ENCODE measurements at places on chromosomes 11 and 22. TPM values are rescaled to one million over a fixed set of nuclear protein-coding genes. Genes with fewer than 3 reads are reported as not detected.

GRCh38 chr11:122843281-122844141 lies 5.2 kb downstream of the CRTAM start:
- no peaks in the 10 kb centered on the region for H3K4me1 ChIP-seq
- DNase-seq = no peak
- H3K27me3 ChIP-seq = no peaks in the 10 kb centered on the region
- H3K36me3 ChIP-seq = no peaks in the 10 kb centered on the region
- no peak overlapping the region for H3K4me3 ChIP-seq

DNA sequence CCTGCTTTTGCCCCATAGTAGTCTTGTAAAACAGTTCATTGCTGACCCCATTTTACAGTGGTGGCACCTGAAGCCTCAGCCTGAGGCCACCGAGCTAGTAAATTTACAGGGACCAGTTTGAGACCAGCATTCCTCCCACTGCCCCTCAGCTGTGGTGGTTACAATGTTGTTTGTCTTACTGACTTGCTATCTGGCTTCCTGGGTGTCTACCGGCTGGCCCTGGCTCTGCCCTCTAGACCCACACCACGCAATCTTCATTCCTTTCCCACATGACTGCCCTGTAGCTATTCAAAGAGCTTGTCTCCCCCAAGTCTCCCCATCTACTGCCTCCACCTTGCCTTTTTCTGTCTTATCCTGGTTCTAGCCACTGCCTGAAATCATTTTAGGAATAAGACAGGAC lies 20.8 kb downstream of the PIK3IP1 start:
- H3K36me3 ChIP-seq = peaks cover 70% of the 10 kb centered on the region
- DNase-seq = no peak
- H3K27ac ChIP-seq = peak overlapping the region; percentile 61

- H3K27me3 ChIP-seq = no peaks in the 10 kb centered on the region
- peaks cover 5% of the 10 kb centered on the region for H3K36me3 ChIP-seq
- peaks cover 99% of the 10 kb centered on the region for H3K4me1 ChIP-seq
- peak overlapping the region; percentile 93 for H3K27ac ChIP-seq
- DNase-seq = peak; percentile 77
- H3K4me3 ChIP-seq = no peak overlapping the region
These were observed 15.4 kb downstream of the EHD1 start for GRCh38 chr11:64862987-64863390.

Gene SLC39A13
- total RNA-seq = 33.5 TPM

DNA sequence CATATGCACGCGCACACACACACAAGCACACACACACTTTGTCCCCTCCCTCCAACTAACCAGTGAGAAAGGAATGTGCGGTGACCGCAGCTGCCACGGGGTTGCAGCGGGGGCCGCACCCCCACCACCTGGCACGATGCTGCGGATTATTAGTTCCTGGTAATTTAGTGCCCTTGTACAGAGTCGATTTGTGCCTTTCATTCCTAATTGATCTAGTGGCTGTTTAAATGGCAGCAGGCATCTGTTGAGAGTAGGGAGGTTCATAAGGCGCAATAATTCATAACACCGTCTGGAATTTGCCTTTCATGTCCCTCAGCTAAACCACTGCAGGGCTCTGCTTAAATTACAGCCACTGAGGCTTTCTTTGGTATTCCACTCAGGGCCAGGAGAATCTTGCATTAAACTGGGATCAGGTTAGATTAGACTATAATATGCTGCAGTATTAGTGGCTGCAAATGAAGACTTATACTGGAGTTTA lies 113.7 kb downstream of the FEZ1 start:
- no peaks in the 10 kb centered on the region for H3K4me1 ChIP-seq
- H3K27ac ChIP-seq = no peak overlapping the region
- DNase-seq = peak; percentile 1
- H3K36me3 ChIP-seq = no peaks in the 10 kb centered on the region
- H3K4me3 ChIP-seq = no peak overlapping the region

DNA sequence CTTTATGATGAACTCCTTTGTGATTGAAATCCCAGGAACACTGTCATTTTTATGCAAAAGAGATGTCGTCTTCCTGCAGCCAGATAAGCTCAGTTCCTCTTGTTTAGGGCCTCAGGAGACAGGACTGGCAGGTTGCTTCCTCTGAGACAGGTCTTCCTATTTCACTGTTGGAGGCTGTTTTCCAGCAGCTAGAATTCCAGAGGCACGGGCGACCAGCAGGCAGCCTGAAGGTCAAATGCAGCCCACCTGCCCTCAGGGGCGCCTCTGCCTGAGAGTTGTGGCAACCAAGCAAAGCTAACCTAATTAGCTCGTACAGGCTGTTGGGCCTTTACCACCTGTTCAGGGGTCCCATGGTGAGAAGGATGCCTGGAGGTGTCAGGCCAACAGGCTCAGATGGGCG lies 22.3 kb downstream of the SLC6A5 start:
- H3K36me3 ChIP-seq = no peaks in the 10 kb centered on the region
- H3K27ac ChIP-seq = no peak overlapping the region
- no peak overlapping the region for H3K4me3 ChIP-seq
- peaks cover 3% of the 10 kb centered on the region for H3K27me3 ChIP-seq

GRCh38 chr22:45966320-45966894 lies 10.6 kb downstream of the WNT7B start:
- no peaks in the 10 kb centered on the region for H3K36me3 ChIP-seq
- DNase-seq = no peak
- no peak overlapping the region for H3K4me3 ChIP-seq
- peaks cover 8% of the 10 kb centered on the region for H3K4me1 ChIP-seq
- no peak overlapping the region for H3K27ac ChIP-seq

DNA sequence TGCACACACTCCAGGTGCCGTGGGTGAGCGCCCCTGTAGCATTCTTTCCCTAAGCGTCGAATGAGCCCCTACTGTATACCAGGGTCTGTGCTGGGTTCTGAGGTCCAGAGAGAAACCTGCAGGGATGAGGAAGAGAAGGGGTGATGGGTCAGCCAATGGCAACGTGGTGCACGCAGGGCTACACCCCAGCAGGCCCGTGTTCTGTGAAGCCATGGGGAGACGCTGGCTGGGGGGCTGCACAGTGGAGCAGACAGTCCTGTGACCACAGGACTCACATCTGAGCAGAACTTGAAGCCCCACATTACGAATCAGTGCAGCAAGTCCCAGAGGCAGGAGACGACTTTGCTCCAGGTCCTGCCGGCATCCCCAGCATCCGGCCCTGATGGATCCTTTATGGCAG lies 1481.4 kb downstream of the BRD1 start:
- no peak overlapping the region for H3K4me3 ChIP-seq
- H3K36me3 ChIP-seq = no peaks in the 10 kb centered on the region
- no peak overlapping the region for H3K27ac ChIP-seq
- DNase-seq = no peak

All from heart left ventricle (tissue), 16 donors.